ENCODE measurements at places on chromosomes 12 and 14.

GRCh38 chr12:53743266-53744129, 8.3 kb downstream of the CISTR start:
- peak; percentile 81 for DNase-seq

GRCh38 chr14:75126121-75126544, 715 bp downstream of the NEK9 start:
- DNase-seq: no peak

DNA sequence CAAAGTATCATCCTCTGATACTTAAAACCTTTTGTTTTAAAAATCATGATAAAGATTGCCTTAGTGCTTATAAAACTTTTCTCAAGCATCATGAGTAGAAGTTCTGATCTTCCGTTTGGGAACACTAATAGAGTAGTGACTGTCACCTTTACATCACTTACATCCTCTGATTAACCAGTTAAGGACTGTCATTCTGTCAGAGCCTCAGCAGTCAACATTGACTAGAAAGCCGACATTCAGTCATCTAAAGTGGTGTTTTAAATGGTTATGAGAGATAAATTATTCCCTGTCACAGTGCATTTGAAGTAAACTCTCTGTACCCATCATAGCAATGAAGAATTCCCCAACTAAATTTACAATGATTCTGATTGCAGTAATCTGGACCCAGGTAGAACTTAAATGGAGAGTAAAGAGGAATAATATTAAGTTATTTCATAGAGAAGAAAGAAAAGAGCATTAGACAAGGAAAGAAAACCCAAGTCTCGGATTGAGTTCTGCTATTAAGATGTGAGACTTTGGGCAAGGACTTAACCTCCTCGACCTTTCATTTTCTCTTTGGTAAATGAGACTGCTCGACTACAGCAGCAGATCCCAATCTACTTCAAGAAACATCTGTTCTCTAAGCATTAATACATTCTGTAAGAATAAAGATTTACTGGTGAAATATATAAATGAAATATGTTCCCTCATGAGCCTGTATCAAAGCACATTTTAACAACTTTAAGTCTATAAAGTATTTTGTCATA, 563.9 kb upstream of the LMO3 start:
- peak; percentile 37 for DNase-seq

- DNase-seq: no peak
Observed at GRCh38 chr12:131281016-131281415, 327.3 kb downstream of the ADGRD1 start.

DNA sequence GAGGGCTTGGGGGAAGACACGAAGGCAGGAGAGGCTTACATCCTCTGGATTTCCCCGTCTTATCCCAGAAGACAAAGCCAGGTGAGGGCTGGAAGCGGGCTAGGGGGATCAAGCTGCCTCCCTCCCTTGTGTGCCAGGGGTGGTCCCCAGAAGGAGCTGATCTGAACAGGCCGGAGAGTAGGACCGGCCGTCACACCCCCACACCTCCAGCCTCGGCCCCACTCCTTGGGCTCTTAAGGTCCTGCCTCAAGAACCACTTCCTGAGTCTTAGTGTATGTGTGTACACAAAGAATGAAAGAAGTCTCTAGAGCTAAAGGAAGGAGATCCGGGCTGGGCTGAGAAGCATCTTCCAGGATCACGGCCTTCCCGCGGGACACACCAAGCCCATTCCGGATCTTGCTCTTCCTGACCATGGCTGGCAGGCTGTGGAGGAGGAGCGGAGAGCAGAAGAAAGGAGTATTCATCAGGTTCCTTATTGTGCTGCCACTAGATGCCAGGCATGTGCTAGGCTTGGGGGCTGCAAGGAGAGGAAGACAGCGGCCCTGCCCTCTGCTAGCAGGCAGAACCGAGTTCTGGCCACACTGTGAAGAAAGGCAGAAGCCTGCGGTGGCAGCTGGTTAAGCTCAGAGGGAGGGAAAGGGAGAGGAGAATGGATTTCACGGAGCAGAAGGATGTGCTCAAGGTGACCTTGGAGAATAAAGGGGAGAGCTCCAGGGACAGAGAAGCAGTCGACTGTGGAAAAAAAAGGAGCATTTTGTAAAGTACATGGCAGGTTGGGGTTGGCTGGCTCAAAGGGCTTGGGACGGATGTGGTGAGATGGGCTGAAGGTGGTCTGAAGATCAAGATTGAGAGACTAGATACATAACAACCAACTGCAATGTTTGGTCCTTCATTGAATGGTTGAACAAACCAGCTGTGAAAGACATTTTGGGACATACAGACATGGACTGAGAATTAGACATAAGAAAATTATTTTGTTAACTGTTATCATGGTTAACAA, 1.3 kb upstream of the CD63 start:
- DNase-seq: peak; percentile 81

DNA sequence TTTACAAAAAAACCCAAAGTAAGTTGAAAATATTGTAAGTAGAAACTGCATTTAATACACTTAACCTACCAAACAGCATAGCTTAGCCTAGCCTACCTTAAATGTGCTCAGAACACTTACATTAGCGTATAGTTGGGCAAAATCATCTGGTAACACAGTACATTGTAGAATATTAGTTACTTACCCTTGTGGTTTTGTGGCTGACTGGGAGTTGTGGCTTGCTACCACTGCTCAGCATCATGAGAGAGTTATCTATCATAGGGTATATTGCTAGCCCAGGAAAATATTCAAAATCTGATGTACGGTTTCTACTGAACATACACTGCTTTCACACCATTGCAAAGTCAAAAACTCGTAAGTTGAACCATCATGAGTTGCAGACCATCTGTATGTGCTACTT, 141.7 kb upstream of the GARIN6 start:
- DNase-seq: no peak

DNA sequence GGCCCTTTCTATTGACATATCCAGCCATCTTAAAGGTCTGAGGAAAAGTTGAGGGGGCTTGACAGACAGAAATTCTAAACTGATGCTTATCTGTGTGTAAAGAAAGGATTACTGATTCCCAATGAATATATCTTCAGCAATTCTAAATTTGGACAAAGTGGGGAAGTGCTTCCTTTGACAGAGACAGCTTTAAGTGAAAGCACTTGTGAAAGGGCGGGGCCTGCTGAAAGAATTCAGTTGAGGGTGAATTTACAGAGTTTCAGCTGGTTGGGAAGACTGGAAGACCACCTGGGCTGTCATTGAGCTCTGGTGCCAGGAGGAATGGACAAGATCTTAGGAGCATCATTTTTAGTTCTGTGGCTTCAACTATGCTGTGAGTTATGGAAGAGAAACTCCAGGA, 412.5 kb upstream of the OR4E1 start:
- no peak for DNase-seq

DNA sequence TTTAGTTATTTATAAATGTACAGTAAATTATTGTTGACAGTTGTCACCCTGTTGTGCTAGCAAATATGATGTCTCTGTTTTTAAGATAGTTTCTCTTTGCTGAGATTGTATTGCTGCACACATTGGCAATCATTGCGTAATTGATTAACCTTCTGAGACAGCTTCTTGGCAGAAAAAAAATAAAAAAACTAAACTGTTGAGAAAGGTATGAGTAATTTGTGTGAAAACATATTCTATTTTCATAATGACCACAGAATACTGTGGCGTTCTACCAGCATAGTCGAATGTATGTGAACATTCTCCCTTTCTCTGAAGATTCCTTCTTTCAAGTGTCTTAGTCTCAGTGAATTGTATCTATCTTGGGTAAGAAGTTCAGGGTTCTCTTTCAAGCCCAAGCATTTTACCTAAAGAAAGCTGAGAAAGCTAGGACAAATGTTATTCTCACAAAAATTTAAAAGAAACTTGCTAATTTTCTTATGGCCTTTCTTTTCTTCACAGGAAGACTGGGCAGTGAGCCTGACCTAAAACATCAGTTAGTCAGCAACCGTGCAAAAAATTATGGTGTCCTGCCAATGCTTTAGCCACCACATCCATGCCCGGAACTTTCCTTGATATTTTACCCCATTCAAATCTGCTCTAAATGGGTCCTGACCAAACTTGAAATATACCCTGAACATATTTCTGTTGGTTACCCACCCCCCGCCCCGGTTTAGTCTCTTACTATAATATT, 69.0 kb upstream of the REP15 start:
- DNase-seq: no peak

DNA sequence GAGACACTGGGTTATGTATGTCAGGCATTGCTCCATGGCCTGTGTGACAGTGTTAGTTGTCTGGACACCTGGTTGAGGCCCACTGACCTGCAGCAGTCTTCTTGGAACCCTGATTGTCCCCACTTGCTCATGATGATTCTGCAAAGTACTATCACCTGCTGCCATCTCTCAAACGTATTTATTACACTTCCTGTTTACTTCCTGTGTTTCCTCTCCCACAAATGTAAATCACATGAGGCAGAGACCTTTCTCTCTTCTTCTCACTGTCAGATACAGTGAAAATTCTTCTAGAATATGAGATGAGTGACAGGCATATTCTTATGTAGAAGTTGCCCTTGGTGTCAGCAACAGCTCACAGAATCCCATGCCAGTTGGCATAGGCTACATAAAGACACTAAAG, 186.9 kb upstream of the CNTN1 start:
- DNase-seq: no peak

GRCh38 chr12:6276956-6277620, 33.4 kb upstream of the PLEKHG6 start:
- DNase-seq: no peak

DNA sequence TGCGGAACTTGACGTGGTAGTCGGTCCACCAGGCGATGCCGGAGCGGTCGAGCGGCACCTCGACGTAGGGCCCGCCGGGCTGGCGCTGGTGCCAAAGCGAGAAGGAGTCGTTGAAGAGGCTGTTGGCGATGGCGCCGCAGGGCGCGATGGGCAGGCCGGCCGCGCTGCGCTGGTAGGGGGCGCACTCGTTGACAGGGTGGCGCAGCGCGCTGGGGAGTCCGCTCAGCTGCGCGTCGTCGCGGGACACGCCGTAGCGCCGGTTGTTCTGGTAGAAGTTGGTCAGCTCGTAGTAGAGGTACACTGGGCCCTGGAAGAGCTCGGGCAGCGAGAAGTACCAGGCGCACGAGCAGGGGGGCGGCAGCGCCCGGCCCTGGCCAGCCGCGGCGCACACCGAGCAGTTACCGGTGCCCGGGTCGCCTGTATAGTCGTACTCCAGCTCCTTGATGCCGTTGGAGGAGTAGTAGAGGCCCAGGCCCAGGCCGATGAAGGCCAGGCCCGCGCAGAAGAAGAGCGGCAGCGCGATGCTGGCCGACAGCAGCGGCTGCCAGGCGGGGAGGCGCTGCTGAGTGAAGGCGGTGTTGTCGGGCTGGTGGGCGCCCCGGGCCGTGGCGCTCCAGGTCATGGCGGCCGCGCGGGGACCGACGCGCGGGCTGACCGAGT, 482 bp downstream of the TMEM30B start:
- no peak for DNase-seq

DNA sequence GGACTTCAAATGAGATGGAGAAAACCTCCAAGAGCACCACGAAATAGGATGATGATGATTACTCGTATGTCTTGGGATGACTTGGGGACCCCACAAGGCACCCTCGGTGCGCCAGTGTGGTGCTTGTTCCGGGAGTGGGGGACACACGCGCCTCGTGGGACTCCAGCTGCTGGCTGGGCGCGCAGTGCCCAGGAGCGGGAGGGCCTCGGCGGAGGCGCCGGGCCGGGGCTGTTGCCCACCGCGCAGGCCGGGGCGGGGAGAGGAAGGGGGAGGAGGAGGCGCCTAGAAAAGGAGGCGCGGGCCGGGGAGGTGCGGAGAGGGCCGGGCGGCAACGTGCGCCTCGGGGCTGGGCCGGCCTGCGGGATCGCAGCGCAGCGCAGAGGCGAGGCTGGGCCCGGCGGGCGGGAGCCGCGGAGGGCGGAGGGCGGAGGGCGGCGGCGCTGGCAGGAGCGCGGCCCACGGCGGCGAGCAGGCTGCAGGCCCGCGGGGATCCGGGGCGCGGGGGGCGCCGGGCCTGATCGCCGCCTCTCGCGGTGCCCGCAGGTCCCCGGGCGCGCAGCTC, at the start of gene RFLNA:
TSS of gene RFLNA (plus strand) at position 314 of the 562 bp plus-strand sequence. CDS start 337 bp downstream, outside the sequence.
- DNase-seq: no peak

- no peak for DNase-seq
Observed at GRCh38 chr12:127145929-127146789, 1120.8 kb upstream of the TMEM132C start.

GRCh38 chr14:96484399-96484798, 17.8 kb upstream of the PAPOLA start:
- DNase-seq: no peak

DNA sequence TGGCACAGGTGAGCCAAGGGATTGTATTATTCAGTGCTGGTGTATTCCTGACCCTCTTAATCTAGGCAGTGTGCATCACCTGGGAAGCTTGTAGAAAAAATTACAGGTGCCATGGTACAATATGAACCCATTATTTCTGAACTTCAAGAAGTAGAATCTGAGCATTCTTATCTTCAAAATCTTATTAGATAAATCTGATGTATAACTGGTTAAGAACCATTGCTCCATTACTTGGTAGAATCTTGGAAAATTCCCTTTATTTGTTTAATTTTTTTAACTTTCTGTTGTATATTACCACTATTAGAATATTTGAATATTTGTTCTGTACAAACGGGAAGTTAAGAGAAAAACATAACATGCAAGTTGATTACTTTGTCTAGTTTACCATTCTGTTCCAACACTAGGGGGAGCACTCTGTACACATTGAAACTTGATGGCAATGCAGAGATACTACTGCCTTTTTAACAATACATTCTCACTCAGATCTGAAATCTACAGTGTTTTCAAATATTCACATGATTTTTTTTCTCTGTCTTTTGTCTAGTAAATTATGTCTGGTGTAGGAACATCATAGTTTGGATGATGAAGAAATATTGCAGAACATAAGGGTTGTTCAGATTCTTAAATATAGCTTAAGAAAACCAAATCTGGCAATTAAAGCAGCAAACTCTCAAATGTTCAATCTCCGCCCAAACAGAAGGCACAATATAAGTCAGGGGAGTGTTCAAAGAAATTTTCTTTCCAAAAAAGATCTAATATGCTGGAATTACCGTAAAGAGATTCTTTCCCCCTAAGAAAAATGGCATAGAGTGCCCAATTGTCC, 196.6 kb downstream of the PCNX1 start:
- peak; percentile 71 for DNase-seq

DNA sequence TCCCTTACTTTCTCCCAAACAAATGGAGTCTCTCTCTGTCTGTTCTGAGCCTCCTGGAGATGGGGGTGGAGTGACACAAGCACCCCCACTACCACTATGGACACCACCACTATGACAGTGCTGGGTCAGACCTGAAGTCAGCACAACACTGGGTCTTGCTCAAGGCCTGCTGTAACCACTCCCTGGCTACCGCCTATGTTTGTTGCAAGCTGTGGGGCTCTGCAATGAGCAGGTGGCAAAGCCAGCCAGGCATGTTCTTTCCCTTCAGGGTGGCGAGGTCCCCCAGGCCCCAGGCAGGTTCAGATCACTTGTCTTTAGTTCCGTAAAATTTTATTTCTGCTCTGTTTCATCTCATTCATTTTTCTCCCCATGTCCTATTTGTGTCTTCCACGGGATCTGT, 349.8 kb downstream of the TMEM121 start:
- DNase-seq: no peak

DNA sequence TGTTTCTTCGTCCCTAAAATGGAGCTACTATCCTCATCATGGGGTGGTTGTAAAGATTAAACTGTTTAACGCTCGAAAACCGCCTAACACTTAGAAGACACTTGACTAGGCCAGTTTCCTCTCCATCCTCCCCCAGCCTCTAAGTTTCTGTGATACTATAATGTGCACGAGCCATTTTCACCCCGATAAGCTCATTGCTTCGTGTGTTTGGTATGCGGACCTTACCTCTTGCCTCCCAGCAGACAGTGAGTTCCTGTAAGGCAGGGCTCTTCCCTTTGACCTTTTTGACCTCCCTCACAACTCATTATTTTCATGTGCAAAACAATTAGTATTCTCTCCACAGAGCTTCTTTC, 499 bp upstream of the GXYLT1 start:
- no peak for DNase-seq

Measured in OCI-M1 (cell line).